Hematopoietic multipotent progenitor cell treated with erythropoietin and hydrocortisone succinate and interleukin-3 and kit ligand, for 4 days (in vitro differentiated cells): ENCODE measurements at places on chromosomes 12 and 14.
A peak's percentile ranks its signal among the peaks of the same experiment; 100 is the strongest.

DNA sequence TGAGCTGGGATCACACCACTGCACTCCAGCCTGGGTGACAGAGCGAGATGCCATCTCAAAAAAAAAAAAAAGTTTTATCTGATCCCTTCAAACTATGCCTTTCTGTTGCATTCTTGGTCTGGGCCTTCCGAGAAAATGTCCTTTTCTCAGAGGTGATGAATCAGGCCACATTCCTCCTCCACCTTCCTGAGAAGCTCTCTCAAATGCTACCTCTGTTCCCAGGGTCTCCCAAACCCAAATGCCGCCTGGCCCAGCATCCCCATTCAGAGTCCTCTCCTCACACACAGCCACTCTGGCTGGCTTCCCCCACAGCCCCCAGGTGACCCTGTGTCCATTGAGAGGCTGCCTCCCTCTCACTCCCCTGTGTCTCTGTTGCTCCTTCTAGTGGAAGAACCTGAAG, 19.7 kb upstream of the TMED10 start:
- no peak for DNase-seq

DNA sequence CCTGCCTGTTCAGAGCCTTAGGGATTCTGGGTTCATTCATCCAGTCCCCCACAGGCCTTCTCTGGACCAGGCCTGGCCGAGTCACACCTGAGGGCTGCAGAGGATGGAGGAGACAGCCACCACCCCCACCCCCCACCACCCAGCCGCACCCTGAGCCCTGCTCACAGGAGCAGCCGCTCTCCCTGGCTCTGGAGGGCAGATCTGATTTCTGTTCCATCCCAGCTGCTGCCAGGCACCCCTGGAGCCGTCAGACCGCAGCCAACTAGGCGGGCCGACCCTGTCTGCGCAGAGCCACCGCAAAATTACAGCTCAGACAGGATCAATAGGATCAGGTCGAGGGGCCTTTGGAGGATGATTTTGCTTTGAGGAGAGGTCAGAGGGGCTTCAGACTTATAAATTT, 154.6 kb upstream of the MYL2 start:
- DNase-seq: no peak

GRCh38 chr12:125564753-125565152, 499.5 kb downstream of the AACS start:
- DNase-seq: no peak

DNA sequence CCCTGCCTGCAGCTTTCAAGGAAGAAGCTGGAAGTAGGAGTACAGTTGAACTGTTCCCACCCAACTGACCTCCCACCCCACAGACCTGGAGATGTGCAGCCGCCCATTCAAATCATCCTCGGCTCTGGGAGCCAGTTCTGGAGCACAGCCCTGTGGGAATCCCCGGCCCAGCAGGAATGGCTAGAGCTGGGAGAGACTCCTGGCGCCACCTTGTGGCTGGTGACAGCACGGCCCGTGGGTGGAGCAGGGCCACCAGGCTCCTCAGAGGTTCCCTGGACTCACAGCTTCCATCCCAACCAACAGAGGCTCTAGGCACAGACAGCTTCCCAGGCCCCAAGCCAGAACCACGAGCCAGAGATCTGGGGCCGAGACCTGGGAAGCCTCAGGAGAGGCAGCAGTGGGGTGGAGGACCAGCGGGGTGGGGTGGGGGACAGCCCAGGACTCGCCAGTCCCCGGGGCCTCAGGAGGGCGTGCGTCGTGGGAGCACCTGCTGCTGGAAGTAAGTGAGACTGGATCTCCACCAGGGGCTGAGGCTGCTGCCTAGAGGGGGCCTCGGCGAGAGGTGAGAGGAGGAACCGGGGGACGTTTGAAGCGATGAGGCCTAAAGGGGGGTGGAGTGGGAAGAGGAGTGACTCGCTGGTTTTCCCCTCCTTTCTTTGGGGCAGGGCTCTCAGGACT, 43.4 kb downstream of the RNF34 start:
- peak; percentile 74 for DNase-seq

DNA sequence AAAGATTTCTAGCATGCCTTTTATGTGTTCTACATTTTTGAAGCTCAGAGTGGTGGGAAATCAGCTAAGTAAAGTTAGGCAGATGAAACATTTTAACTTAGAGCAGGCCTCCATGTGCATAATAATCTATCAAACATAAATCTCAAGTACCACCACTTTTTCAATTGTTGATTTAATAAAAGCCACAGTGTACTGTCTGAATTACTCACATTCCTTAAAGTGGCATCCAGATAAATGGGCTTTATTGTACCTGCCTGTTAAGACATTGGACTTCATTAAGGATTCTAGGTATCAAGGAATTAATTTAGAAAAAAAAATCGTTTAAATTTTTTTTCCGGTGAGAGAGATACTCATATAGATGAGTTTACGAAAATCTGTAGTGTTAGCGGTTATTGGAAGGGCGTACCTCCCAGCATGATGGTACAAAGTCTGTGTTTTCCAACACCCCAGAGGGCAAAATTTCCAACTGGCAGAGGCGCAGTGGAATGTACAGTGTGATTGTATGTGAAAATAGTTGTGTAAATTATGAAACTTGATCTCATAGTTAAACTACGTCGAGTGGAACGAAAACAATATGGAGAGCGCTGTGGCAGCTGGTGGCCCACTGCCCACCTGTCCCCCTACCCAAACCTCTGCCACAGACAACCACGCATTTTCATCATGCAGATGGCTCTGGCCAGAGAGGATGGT, 25.0 kb downstream of the ELK3 start:
- DNase-seq: no peak

DNA sequence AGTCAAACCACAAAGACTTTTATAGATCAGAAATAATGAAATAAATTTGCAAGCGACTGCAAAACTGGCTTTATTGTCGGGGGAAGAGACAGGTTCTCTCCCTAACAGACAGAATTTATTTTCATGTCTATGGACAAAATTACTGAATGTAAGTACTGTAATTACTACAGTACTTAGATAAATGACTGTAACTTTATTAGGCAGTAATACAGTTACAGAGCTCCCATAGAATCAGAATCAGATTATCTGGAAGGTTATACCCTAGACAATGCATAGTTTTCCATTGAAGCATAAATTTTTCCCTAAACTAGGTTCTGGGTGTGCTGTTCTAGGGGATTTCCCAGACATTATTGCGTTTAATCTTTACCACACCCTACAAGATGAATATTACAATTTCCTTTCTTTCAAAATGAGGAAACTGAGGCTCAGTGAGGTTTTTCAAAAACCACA, 114.2 kb downstream of the C12orf75 start:
- no peak for DNase-seq

GRCh38 chr12:34342048-34342447, 319.8 kb downstream of the ALG10 start:
- no peak for DNase-seq

- no peak for DNase-seq
Measured at GRCh38 chr12:6555018-6555691, 687 bp downstream of the IFFO1 start.

GRCh38 chr14:61872452-61872851, 110.2 kb downstream of the SNAPC1 start:
- DNase-seq: peak; percentile 15

DNA sequence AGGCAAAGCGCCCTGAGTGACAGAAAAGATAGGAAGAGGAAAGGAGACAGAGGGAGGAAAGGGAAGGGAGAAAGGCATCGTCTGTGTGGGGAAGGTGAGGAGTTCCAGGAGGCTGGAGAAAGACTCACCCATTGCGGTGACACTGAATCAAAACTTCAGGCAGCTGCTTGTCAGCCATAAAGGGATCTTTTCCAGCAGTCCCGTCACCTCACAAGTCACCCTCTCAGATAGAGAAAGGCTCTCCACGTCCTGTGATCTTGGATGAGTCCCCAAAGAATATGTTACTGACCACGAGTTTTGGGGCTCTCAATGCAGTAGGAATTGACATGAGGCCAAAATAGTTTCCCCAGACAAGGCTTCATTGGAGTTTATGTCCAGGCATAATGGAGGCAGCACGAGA, 9.8 kb upstream of the GMFB start:
- DNase-seq: no peak

DNA sequence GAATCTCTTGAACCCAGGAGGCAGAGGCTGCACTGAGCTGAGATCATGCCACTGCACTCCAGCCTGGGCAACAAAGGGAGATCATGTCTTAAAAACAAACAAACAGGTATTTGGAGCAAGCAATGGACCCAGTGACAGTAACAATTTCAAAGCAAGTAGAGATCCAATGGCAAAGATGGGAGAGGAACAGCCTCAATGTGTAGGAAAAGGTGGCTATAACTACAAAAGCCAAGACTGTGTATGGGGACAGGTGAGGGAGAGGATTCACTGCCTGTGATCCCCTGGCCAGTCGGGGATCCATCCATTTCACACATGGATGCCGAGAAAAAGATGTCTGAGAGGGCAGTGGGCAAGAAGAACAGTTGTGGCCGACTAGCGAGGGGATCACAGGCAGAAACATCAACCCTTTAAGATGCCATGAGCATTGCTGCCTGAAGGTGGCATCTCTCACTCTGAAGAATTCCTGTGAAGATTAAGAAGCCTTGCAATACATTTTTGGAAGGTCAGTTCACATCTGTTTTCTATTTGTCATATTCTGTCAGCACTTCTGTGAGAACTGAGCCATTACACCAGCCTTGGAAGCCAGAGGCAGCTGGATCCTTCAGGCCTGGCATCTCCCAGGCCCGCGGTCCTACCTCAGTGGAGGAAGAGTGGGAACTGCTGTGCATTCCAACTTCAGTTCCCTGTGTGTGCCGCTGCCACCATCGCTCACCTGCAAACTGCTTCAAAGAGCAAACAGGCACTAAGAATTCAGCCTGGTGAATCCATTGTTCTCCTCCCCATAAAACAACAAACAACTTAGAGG, 54.5 kb upstream of the FRS2 start:
- peak; percentile 79 for DNase-seq

- no peak for DNase-seq
Measured at GRCh38 chr14:74515891-74516412, 22.4 kb downstream of the ISCA2 start.

DNA sequence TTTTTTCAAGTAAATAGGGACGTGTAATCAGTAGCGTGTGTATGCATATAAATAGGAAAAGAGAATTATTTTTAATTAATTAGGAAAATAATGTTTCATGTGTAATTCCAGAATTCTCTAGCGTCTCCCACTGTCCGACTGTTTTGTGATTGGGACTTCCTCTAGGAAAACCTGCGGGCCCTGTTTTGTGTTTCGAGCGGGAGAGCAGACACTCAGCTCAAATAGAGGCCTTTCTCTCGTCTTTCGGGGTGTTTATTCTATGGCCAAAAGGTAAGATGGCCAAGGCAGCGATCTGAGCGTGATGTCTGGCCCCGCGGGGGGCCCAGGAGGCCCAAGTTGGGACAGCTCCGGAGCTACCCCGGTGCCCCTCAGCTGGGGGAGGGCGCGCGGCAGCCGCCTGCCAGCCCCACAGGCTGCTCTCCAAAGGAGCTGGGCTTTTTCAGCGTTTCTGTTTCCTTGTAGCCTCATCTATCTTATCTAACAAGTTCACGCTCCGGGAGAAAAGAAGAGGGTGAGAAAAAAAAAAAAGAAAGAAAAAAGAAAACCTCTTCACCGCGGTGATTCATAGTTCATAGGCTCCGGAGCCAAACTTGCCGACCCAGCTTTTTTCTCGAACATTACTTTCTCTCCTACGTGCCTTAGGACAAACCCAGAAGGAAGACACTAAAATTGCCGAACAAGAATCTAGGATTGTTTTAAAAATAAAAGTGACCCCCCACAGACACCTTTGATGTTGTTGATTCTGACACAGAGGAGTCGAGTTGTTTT, 7.5 kb upstream of the FOXG1 start:
- no peak for DNase-seq

GRCh38 chr14:21796916-21797315, 123.3 kb upstream of the OR4E1 start:
- peak; percentile 35 for DNase-seq
